ENCODE measurements at places on chromosomes 3 and 15.

DNA sequence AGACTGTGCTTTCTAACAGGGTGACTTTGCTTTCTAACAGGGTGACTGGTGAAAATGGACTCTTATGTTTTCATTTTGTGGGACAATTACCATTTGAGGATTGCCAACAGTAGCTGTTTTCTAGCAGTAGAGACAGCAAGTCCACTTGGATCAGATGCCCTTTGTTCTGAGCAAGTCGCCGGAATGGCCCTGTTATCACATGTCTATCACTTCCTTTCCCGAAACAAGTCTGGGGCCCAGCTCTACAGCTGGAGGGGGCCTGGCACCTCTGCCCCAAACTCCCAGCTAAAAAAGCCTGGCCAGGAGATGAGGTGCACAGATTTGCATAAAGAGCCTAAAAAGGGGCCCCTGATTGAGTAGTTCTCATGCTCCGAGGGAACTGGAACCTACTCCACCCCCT lies 44.6 kb downstream of the THBS1 start:
- peak; percentile 20 for DNase-seq

GRCh38 chr3:143671626-143672025 lies 176.6 kb downstream of the SLC9A9 start:
- DNase-seq: no peak

GRCh38 chr3:15309662-15310335 lies 22.6 kb downstream of the SH3BP5 start:
- peak; percentile 78 for DNase-seq

- no peak for DNase-seq
These were observed 1.0 kb downstream of the C15orf61 start for GRCh38 chr15:67521783-67522568.

- no peak for DNase-seq
These were observed 446.7 kb upstream of the GBE1 start for GRCh38 chr3:82208002-82208710.
